Osteoblast (primary cell): ENCODE measurements at places on chromosomes 3 and 15. TPM values are rescaled to one million over a fixed set of nuclear protein-coding genes. Genes with fewer than 3 reads are reported as not detected.

RBMS3 gene
- 80.4 and 81.1 TPM in 2 replicates for total RNA-seq

SLCO2A1 gene
- total RNA-seq: under 0.01 and 0.36 TPM in 2 replicates

BAHD1 gene
- 10.0 and 10.5 TPM in 2 replicates for total RNA-seq

C3orf85 gene
- not detected in 2 replicates for total RNA-seq

RPL29 gene
- total RNA-seq: 824 and 862 TPM in 2 replicates

KCNH8 gene
- not detected in 2 replicates for total RNA-seq

ASB14 gene
- total RNA-seq: not detected in 2 replicates

IFT57 gene
- total RNA-seq: 74.9 and 88.7 TPM in 2 replicates

ABHD17C gene
- 11.5 and 11.6 TPM in 2 replicates for total RNA-seq

UBR1 gene
- total RNA-seq: 33.0 and 35.5 TPM in 2 replicates

SOX14 gene
- total RNA-seq: not detected in 2 replicates

SNTN gene
- total RNA-seq: not detected in 2 replicates

SLC24A5 gene
- not detected in 2 replicates for total RNA-seq

CYP1A2 gene
- total RNA-seq: not detected in 2 replicates

PRSS50 gene
- total RNA-seq: not detected in 2 replicates

SLC28A1 gene
- total RNA-seq: not detected in 2 replicates

TUSC7 gene
- total RNA-seq: not detected in 2 replicates

BMF gene
- total RNA-seq: 8.0 TPM in 2 replicates

REC114 gene
- total RNA-seq: not detected in 2 replicates

ROBO1 gene
- 52.2 and 69.8 TPM in 2 replicates for total RNA-seq

GOLGA8T gene
- not detected in 2 replicates for total RNA-seq

RHOV gene
- total RNA-seq: 0.36 TPM in 1 of 2 replicates, not detected in the other

TNNC1 gene
- total RNA-seq: 0.29 and 0.36 TPM in 2 replicates

ITIH3 gene
- under 0.01 TPM in 1 of 2 replicates, not detected in the other for total RNA-seq

FBLN2 gene
- 46.0 and 54.6 TPM in 2 replicates for total RNA-seq
